Stimulated activated CD8-positive, alpha-beta memory T cell treated with anti-CD3 and anti-CD28 coated beads, Interleukin-7, amount 100 ng/mL, for 1 hour (primary cell): ENCODE measurements at places on chromosomes 1 and 21.

DNA sequence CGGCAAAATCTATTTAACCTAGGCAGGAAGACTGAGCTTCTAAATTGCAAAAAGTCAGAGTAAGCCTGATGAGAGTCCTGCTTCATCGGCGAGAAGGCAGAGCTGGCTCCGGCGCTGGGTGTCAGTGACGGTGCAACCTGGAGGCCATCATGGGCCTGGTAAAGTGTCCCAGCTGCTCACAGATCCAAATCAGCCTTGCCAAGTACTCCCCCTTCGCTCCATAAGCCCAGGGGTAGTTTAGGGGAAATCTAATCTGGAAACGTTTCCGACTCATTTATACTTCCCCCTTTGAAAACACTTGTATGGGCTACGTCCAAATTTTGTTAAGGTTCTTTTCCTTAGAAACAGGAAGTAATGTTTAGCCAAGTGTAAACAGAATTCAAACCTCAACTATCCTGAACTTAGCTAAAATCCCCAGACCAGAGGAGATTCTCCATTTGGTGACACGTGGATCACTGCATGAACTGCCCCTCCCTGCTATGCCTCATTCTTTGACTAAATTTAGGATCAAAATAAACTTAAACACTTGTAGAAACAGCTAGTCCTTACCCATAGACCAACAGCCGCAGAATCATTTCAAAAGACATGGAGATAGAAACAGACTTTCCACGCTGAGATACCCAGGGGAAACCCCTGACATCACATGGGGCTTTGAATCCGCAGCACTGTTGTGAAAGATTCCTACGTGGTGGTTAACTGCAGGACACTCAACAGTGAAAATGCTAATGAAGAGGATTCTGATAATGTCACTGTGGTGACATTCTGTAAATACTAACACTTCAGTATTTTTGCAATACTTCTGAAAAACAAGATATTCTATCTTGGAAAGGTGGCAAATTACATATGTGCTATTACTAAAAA is 172.7 kb downstream of the TGFBR3 start:
- no peak for DNase-seq

DNA sequence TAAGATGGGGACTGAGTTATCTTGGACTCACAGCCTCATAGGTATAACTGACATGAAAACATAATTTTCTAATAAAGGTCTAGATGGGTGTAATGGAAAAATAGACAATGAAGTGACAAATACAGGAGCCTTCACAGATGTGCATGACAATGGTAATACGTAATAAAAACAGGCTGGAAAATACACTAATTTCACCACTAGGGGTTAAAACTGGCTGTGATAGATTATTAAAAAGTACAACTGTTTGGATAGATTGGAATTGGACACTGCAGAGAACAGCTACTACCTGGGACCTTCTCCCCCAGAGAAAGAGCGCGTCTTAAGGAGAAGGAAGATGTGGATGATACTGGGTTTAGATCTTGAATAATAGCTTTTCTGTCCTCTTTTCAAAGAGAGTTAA is 9.8 kb downstream of the KAZN start:
- no peak for DNase-seq

GRCh38 chr1:65821386-65821785 is 28.7 kb downstream of the PDE4B start:
- no peak for DNase-seq

GRCh38 chr1:109623601-109624161 is 4.0 kb downstream of the AMPD2 start:
- no peak for DNase-seq

- DNase-seq: no peak
Observed at GRCh38 chr1:26190373-26190987, at the start of gene CATSPER4. TSS of gene CATSPER4 (plus strand) at chr1:26190602. CDS start at chr1:26190628, 26 bp downstream.

DNA sequence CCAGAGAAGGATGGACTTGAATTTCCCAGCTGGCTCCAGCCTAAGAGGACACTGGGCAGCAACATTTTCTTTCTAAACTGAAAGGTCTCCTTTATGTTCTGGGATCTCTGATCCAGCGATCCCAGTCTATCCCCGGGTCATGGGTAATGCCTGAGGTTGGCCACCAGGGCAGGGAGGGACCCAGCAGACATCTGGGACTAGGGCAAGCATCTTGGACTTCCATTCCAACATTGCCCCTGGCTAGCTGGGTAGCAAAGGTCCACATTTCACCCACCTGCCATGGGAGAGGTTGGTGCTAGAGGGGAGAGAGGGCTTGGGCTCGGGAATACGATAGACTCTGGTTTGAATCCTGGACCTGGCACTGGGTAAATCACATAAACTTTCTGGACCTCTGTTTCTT is 84.6 kb downstream of the LRRN2 start:
- DNase-seq: no peak

- DNase-seq: no peak
Observed at GRCh38 chr1:20486457-20487235, 636 bp upstream of the CAMK2N1 start.

- DNase-seq: no peak
Observed at GRCh38 chr1:97427371-97427770, 493.5 kb downstream of the DPYD start.

GRCh38 chr1:192984080-192984479 is 75.1 kb downstream of the UCHL5 start:
- DNase-seq: no peak

DNA sequence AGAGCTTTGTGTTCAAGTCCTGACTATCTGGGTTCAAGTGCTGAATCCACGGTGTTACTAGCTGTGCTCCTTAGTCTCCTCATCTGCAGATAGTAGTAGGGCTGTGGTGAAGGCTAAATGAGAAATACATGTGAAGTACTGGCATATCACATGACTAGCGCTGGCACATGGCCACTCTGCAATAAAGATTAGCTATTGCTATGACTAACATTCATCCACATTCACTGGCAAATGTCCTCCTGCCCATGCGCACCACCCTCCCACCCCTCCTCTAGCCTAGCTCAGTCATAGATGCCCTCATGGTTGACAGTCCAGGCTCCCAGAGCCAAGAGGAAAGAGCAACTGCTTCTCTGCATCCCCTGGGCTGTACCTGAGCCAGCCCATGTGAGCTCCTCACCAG is 8.5 kb upstream of the COL8A2 start:
- DNase-seq: no peak

- DNase-seq: no peak
Observed at GRCh38 chr1:163442895-163443294, 121.1 kb downstream of the NUF2 start.

DNA sequence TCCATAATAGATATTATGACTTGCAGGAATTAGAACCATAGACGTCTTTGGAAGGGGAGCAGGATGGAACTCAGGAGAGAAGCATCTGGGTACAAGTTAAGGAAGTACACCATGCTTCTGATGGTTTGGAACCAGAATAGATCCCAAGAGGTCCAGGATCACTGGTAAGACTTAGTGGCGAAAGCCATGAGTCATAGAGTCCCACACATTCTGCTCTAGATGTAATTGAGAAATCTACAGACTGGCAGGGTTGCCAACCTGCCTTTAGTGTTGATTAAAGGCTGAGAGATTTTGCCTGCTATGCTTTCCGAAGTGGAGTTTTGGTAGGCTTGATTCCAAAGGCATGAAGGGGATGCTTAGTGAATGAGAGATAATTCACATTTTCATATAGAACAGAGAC is 57.1 kb upstream of the C1orf87 start:
- no peak for DNase-seq

DNA sequence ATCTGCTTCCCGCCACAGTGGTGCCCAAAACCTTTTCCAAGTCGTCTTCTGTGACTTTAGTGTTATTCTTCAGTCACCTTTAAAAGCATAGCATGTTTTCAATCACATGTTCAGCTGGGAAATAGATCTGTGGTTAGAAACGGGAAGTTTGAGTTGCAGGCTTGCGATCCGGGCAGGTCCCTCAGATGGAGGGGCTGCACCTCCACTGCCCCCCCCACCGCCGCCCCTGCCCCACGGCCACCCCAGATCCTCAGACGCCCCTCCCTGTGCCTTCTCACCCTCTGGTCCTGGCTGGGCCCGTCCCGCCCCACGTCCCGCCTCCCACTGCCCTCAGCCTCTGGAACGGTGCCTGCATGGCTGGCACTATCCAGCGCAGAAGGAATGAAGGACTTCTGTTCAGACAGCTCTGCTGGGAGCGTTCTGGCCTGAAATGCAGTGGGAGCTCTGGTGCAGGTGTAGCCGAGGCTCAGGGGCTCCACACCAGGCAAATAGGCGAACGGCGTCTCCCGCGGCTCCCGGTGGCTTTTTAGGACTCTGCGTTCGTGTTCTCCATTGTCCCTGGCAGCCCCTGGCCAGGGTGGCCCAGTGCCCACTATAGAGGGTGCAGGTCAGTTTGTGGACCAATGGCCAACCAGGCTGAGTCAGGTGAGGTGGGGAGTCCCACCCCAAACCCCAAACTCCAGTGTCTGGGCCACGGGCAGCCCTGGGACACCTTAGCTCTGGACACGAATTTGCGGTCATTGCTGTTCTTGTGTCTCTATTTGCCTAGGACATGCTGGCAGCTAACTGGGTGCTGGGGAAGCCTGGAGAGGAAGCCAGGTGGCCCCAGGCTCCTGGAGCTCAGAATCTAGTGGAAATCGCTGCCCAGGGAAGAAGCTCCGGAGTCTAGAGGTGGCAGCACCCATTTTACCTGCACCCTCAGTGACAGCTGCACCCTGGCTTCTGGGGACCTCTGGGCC is 67.1 kb downstream of the FAAP20 start:
- no peak for DNase-seq

DNA sequence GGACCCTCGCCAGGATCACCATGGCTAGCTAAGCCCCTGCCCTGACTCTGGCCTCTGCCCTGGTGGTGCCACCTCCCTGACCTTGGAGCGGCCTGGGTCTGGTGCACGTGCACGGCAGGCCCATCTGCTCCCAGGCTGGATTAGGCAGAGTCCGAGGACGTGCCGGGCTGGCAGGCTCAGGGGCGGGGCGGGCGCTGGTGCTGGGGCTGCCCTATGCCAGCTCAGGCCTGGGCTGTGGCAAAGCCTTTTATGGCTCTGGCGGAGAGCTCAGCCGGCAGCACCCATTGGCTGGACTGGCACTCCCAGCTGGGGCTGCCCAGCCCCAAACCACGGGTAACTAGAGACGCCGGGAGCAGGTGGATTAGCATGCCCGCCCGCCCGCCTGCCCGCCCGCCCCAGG is 17.1 kb upstream of the EDN2 start:
- no peak for DNase-seq

GRCh38 chr1:235225299-235225698 is 64.2 kb upstream of the RBM34 start:
- no peak for DNase-seq

- no peak for DNase-seq
Observed at GRCh38 chr1:25541889-25542658, 1.3 kb upstream of the LDLRAP1 start.

DNA sequence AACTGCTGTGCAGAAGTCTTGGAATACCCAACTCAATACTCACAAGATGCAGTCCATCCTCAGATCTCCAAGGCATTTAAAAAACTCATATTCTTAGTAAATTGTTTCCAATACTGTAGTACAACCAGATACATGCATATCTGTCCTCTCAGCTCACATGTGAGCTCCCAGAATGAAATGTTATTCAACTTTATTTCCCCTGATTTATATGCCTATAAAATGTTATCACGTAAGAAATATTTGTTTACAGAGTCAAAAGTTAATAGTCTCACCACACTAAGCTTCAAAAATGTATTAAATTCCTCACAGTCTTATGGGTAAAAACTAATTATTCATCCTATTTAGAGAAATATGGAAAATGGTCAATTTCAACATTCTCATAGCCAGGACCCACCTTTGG is 56.6 kb downstream of the LTN1 start:
- no peak for DNase-seq

- DNase-seq: no peak
Observed at GRCh38 chr1:31919591-31919990, 18.6 kb downstream of the PTP4A2 start.

GRCh38 chr1:12640237-12640957 is 3.5 kb upstream of the AADACL4 start:
- no peak for DNase-seq

GRCh38 chr1:42786097-42786496 is 1.3 kb downstream of the TMEM269 start:
- DNase-seq: no peak

DNA sequence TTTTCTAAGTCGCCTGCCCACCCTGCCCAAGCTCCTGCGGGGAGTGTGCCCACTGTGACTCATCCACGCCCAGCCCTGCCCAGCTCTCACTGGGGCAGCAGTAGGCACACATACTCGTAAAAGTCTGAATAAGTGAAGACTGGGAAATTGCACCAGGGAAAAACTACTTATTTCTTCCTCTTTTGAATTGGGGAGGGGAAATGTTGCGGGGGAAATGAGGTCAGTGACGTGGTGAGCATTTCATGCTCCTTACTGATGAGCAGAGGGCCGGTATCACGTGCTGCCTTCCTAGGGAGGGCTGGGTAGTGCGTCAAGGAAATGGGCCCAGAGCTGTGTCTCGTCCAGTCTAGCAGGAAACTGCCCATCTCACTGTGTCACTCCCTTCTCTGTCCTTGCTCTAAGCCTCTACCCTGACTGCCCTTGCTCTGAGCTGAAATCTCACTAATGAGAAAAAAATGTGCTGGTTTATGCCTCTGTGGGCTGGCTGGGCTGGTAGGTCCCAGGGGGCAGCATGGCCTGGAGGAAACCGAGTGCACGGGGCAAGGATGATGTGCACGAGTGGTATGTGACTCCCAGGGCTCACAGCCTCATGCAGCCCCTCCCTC is 13.5 kb upstream of the TNFRSF1B start:
- DNase-seq: no peak

DNA sequence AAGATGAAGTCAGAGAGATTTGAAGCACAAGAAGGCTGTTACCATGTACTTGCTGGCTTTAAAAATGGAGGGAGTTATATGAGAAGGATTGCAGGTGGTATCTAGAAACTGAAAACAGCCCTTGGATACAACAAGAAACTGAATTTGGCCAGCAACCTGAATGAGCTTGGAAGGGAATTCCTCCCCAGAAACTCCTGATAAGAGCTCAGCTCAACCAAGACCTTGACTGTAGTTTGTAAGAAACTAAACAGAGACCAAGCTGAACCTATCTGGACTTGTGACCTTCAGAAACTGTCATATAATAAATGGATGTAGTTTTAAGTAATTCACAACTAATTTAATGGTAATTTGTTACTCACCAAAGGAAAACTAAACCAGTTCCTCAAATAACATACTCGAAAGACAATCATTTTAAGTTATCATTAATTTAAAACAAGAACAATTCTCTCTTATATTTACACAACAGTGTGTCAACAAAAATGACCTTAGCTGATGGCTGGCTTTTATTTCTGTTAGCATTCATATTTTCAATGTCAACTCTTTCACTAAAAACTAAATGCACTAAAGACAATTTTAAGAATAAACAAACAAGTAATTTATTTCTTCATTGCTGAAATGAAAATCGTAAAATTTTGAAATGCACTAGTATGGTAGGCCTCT is 1218.4 kb upstream of the TMPRSS15 start:
- no peak for DNase-seq

- DNase-seq: no peak
Observed at GRCh38 chr1:58293388-58293787, 253.1 kb downstream of the OMA1 start.

DNA sequence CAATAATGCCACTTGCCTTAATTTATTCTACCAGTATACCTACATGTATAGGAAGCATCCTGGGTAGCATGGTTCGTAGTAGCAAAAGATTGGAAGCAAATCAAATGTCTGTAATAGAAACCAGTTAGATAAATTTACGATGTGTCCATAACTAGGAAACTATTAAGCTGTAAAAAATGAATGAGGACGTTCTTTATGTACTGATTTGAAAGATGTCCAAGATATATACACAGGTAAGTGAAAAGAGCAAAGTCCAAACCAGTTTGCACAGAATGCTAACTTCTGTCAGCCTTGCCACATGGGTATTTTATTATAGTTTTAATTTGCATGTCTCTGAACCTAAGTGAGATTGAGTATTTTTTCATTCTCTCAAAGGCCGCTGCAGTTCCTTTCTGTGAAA is 251.8 kb upstream of the IRF2BP2 start:
- DNase-seq: no peak
